ENCODE measurements at places on chromosomes 2 and 18. TPM values are rescaled to one million over a fixed set of nuclear protein-coding genes. Genes with fewer than 3 reads are reported as not detected.

DNA sequence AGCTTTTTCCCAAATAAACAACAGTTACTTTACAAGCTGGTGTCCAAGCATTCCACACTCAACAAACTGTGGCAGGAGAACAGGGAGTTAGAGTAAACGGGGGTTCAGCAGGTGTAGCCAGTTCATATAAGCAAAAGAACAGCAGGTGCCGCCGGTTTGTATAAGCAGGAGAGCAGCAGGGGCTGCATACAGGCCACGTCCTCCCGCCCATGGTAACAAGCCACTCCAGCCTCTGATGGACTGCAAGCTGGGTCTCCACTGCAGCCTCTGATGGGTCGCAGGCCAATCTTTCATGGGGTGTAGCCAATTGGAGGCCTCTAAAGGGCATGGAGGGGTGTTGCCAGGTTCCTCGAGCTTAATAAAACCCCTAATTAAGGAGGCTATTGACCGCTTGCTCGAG, 189.3 kb downstream of the ANKRD30B start:
- no peak for DNase-seq

DNA sequence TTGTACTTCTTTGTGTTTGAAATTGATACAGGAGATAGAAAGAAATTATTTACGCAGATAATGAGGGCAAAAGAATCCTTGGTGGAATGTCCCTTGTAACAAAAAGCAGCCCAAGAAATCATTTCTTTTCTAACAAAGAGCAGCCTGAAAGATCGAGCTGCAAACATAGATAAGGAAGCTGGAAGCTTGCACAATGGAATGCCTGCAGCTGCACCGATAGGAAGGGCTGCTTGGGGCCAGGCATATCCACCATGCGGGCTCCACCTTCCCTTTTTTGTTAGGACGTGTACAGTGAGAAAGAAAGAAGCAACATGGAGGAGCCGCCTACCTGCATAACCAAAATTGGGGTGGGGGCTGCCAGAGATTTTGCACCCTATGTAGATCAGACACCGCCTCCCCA, 568.7 kb downstream of the METTL4 start:
- no peak for DNase-seq

Gene FBXO36
- total RNA-seq, result 1.1 TPM

Gene SLC4A5
- total RNA-seq, result 1.2 TPM

Gene TMEM200C
- total RNA-seq, result 3.7 TPM

- DNase-seq, result no peak
Measured at GRCh38 chr18:25813110-25813509, 277.3 kb downstream of the SS18 start.

Gene NT5DC4
- not detected for total RNA-seq

- no peak for DNase-seq
Measured at GRCh38 chr2:188295067-188295685, 3.5 kb downstream of the GULP1 start.

Measured in left lobe of liver (tissue), 2 donors.